Colonic mucosa (tissue), 4 donors: ENCODE measurements at places on chromosomes 4 and X.

DNA sequence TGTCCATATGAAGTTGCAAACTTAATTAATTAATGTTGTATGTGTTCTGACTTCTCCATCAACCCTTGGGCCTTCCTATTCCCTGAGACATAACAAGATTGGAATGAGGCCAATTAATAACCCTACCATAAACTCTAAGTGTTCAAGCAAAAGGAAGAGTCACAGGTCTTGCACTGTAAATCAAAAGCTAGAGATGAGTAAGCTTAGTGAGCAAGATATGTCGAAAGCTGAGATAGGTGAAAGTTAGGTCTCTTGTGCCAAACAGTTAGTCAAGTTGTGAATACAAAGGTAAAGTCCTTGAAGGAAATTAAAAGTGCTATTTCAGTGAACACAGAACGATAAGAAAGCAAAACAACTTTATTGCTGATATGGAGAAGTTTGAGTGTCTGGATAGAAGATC, 58.2 kb upstream of the GPRIN3 start:
- no peak for DNase-seq

DNA sequence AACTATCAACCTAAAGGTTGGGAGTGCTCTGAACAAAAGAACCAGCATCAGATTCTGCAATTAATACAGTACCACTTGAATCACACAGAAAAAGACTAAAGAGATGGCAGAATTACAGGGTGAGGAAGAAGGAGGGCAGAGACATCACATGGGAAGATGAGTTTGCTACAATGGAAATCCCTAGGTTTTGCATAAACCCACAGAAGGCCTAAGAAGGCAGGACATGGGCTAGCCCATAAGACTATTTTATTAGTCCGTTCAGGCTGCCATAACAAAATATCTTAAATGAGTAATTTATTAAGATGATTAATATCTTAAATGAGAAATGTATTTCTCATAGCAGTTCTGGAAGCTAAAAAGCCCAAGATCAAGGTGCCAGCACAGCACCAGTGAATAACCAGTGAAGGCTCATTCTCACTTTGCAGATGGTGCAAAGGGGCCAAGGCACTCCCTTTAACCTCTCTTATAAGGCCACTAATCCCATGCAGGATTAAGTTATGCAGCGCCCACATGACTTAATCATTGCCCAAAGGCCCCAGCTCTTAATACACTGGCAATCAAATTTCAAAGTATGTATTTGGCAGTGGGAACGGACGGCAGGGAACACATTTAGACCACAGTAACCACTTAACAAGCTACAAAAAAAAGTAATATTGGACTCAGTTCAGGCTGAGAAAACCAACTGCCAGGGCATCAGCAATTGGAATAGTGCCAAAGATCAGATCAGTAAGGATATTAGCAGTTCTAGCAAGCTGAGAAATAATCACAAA, 47.6 kb upstream of the NEUROG2 start:
- DNase-seq, result no peak

GRCh38 chr4:147498031-147498660, 17.2 kb downstream of the EDNRA start:
- no peak for DNase-seq

DNA sequence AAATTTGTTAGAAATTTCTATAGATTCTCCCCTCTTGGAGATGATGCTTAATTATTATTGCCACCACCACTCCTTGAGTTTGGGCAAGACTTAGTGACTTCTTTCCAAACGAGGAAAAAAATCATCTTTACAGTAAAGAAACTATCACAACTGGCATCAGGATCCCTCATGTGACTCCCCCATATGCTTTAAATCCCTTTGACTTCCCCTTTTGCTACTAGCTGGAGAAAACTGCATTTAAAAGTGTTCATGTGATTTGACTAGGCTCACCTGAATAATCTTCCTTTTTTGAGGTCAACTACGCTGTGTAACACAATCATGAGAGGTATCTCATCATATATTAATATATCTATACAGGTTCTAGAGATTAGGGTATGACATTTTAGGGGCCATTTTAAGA, 30.3 kb upstream of the ENOX2 start:
- DNase-seq, result no peak

- DNase-seq, result no peak
Observed at GRCh38 chr4:178745203-178745602, 1303.0 kb upstream of the AGA start.

GRCh38 chr4:114599903-114600552, 1.4 kb downstream of the UGT8 start:
- no peak for DNase-seq
